Activated CD4-positive, alpha-beta T cell treated with anti-CD3 and anti-CD28 coated beads, Interleukin-2, Interleukin-4, amounts not matched to agents 100 ng/mL and 50 ng/mL, durations not matched to agents 16 hours and 8 hours (primary cell): ENCODE measurements at places on chromosomes 12 and 14.

GRCh38 chr12:78087363-78087675 is 256.6 kb downstream of the NAV3 start:
- DNase-seq: no peak

DNA sequence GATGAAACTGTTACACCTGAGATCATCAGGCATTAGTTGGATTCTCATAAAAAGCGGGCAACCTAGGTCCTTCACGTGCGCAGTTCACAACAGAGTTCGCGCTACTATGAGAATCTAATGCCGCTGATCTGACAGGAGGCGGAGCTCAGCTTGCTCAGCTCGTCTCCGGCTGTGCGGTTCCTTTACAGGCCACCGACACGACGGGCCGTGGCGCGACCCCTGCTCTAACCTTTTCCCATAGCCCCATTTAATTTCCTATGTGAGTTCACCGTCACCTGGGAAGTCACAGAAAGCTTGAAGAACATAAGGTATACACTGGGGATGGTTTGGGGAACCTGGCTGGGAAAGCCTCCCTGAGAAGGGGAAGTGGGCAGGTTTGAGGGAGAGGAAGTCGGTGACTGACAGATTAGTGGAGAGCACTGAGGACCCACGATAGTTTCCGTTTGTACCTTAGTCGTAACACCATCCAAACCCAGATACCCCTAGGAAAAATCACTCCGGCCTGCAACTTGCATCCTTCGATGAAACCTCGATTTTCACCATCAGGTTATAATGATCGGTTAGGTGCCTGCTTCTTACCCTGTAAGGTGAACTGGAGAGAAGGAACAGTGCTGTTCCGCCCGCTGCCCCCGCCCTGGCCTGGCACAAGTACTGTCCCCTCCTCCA is 2.8 kb upstream of the AAAS start:
- peak; percentile 66 for DNase-seq

GRCh38 chr14:75275598-75275997 is 3.0 kb upstream of the FOS start:
- no peak for DNase-seq

- DNase-seq: peak; percentile 41
Measured at GRCh38 chr14:87944987-87945604, 47.9 kb downstream of the GALC start.

DNA sequence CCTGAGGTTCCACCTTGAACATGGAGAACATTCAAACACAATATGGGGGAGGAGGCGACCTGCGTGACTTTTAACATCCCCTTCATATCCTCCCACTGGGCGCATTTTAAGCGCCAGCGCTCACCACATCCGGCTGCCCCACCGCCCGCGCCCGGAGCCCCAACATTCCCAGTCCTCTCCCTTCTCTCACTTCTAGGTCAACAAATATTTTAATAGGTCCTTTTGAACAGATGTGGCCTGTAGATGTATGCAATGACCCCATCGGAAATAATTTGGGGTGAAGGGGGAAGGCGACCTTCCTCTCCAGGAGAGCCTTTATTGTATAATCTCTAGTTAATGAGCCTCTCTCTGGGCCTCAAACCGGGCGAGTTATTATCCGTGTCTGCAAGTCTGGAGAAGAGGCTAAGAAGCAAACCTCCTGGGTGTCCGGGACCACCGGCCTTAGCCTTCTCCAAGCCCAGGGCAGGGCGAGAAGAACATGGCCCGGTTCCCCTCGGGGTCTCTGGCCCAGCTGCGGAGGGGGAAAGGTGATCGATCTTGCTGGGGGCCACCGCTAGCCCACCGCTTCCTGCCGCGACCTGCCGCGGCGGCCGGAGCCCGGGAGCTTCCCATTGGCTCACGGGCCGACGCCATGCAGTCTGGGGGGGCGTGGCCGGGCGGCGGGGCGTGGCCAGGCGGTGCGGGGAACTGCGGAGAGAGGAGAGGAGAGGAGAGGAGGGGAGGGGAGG is 83.2 kb upstream of the HMGA2 start:
- peak; percentile 62 for DNase-seq

DNA sequence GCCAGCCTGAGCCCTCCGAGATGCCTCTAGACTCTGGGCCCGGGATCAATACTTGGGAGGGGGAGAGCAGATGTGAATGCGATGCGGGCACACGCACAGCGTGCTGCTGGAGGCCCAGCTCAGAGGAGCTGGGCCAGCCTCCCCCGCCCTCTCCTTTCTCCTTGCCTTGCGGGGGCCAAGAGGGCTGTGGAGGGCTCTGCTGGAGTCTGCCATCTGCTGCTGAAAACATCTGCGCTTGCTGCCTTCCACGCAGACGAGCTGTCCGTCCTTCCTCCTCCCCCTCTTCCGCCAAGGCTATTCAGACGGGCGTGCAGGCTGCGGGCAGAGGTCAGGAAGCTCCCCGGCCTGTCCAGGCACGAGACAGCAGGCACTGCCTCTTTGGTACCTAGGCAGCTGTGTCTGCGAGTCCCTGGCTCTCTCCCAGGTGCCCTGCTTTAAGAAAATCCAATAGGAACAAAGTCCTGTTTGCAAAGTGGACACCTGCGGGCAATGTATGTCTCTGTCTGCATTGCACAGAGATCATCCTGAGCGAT is 75.2 kb downstream of the SPRING1 start:
- no peak for DNase-seq
